GOT3 (cell line): ENCODE measurements at places on chromosomes 5 and 9.

DNA sequence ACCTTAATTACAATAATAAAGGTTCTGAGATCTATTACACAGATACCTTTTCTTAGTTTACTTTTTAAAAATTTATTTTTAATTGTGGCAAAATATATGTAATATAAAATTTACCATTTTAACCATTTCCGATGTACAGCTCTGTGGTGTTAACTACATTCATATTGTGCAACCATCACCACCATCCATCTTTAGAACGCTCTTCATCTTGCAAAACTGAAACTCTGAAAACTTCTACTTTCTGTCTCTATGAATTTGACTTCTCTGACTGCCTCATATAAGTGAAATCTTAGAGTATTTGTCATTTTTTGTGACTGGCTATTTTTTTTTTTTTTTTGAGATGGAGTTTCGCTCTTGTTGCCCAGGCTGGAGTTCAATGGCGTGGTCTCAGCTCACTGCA, 26.8 kb downstream of the WWC1 start:
- DNase-seq: no peak

- no peak for DNase-seq
Measured at GRCh38 chr9:95505717-95506427, 10.9 kb downstream of the PTCH1 start.

GRCh38 chr5:137461391-137462264, 37.5 kb downstream of the SPOCK1 start:
- DNase-seq: no peak

DNA sequence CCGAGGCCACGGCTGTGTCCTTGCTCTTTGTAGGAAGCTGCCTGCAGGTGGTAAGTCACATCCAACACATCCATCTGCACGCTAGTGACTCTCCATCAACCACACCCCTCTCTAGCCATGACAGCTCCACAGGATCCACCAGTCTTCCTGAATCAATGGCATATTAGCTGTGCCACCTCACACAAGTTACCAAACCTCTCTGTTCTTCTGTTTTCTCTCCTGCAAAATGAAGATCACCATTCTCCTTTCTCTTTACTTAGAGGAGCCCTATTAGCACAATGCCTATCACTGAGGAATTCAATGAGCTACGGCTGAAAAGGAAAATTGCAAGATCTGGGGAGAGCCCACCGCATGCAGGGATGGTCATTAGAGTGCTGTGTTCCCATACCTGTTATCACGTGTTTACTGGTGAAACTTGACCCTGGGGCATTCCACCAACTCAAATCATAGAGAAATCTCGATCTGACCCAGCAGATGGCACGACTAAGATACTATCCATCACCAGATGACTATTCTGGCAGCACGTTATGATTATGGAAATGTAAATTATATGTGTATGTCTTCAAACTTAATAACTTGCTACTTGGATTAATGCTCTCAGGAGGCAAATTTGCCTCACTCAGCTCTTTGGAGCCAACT, 20.9 kb downstream of the WHRN start:
- no peak for DNase-seq

GRCh38 chr5:39867923-39868322, 443.1 kb upstream of the DAB2 start:
- DNase-seq: no peak
